ENCODE measurements at places on chromosomes 16 and 17.

DNA sequence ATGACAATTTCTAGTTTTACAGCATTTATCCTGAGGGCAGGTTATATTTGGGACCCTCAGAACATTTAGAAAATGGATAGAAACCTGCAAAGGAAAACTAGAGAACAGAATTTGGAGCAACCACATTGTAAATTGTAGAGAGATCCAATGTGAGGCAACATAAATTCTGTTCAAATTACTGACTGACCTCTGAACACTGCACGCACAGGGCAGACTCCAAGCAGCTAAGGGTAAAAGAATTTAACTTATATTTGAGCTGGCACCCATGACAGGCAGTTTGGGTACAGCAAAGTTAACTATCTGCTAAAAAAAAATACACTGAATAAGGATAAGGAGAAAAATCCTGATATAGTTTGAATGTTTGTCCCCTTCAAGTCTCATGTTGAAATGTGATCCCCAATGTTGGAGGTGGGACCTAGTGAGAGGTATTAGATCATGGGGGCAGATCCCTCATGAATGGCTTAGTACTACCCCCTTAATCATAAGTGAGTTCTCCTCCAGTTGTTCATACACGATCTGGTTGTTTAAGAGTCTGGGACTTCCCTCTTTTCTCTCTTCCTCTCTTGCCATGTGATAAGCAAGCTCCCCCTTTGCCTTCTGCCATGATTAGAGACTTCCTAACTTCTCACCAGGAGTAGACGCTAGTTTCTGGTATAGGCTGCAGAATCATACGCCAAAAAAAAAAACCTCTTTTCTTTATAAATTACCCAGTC is 75.7 kb downstream of the FBXL20 start:
- no peak for DNase-seq

- no peak for DNase-seq
Measured at GRCh38 chr17:79045842-79046196, 21.9 kb downstream of the C1QTNF1 start.

DNA sequence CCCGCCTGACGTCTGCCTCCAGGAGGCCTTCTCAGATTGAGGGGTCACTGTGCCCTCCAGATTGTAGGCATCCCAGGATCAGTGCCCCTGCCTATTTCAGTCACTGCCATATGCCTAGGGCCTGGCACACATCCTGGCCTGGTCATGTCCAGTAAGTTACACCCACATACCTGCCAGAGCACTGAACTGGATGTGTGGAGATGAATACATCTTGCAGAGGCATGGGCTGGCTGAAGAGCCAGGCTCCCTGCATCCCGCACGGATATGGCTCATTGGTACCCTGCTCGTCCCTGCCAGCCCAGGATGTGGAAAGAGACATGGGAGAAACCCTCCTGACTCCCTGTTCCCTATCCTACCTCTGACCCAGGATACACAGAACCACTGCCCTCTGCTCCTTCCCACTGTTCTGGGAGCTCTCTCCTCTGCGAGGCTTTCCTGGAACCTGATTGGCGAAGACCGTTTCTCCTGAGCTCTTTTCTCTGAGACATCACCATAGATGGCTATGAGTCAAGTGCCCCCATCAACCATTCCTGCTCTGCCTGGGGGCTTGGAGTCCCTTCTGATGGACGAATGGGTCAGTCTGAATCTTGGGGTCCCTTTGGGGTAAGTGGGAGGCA is 40.0 kb upstream of the TAC4 start:
- DNase-seq: no peak

GRCh38 chr17:61627658-61628057 is 36.6 kb upstream of the NACA2 start:
- DNase-seq: no peak

DNA sequence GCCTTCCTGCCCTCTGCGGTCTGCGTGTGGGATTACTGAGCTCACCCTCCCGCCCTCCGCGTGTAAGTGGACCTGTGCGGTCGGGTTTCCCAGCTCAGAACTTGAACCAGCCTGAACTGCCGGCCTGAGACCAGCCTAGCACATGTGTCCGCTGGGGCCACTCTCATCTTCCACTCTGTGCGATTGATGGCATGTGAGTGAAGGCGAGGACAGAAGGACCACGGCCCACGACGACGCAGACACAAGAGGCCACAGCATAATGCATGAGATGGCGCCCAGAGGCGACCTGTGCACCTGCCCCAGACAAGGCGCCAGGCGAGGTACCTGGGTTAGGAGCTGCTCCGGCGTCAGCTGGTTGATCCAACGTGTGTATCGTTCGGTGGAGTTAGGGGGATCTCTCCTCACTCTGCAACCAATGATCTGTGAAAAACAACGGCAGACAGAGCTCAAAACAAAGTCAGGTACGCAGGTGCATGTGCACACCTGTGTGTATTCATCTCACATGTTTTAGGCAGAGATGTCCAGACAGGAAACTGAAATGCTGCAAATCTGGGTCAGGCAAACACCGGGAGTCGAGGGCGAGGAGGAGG is 74.5 kb upstream of the METRNL start:
- no peak for DNase-seq

Measured in BJ (cell line).